NCI-H1092 (cell line): ENCODE measurements at places on chromosomes 1 and 21.

DNA sequence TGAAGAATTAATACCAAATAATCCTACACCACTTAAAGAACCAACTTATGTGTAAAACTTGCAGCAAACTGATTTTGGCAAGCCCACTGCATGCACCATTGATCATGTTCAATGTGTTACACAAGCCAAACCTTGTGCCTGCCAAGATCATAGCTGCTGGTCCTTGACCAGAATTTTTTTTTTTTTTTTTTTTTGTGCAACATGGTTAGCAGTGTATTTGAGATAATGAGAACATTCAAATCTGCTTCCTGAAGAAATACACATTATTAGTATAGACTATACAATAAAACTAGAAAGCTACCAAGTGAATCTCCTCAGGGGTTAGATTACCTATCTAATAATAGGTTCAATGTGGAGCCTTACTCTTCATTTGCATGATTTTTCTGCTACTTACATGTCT lies 421.0 kb downstream of the MRPL39 start:
- DNase-seq = no peak

GRCh38 chr1:31476891-31477846 lies 64.2 kb downstream of the SERINC2 start:
- DNase-seq = no peak

- DNase-seq = no peak
These were observed 8.0 kb downstream of the SMAP2 start for GRCh38 chr1:40381268-40382107.

DNA sequence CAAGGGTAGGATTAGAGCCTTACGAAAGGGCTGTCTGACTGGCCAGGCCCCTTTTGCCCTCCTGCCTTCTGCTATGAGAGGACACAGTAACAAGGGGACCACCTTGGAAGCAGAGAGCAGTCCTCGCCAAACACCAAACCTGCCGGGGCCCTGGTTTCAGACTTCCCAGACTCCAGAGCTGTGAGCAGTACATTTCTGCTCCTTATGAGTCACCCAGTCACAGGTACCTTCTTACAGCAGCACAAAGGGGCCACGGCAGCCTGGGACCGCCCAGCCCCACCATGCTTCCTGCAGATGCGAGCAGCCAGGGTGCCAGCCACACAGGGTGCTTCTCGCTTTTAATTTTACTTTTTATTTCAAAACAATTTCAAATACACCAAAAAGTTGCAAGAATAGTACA lies 17.2 kb upstream of the POFUT2 start:
- no peak for DNase-seq

GRCh38 chr1:156025876-156026275 lies 5.1 kb upstream of the SSR2 start:
- DNase-seq = peak; percentile 31

DNA sequence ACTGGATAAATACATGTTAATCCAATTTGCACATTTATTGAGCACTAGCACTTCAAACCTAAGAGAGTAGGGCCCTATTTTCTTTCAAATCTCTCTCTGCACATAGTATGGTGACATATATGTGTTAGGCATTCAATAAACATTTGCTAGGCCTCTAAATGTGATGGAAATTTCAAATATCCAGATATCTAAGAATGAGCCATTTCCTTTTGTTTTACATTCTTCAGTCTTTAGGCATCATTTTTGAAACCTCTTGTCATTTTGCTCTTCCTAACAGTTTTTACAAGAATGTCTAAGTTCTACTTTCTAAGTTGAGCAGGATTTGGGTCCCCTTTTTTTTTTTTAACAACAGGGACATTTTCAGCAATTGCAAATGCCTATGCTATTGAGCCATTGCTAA lies 395.7 kb upstream of the ST6GALNAC5 start:
- no peak for DNase-seq

DNA sequence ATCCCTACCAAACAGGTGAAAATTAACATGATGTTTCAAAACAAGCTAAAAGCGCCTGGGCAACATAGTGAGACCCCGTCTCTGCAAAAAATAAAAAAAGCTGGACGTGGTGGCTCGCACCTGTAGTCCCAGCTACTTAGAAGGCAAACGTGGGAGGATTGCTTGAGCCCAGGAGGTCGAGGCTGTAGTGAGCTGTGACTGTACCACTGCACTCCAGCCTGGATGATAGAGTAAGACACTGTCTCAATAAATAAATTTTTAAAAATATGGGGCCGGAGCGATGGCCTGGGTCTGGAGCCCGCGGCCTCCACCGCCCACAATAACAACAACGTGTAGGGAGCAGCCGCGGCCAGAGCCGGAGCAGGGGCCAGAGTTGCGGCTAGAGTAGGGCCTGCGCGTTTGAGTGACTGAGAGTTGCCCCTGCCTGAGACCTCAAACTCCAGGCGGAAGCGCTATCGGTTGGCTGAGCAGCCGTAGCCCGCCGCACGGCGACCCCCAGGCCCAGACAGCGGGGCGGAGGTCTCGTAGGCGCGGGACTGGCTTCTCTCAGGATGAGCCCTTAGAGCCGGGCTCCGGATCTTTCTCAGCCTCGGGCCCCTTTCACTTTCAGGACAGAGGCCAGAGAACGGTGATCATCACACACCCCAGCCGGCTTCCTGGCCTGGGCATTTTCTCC lies 41.4 kb downstream of the ZMYM1 start:
- no peak for DNase-seq

DNA sequence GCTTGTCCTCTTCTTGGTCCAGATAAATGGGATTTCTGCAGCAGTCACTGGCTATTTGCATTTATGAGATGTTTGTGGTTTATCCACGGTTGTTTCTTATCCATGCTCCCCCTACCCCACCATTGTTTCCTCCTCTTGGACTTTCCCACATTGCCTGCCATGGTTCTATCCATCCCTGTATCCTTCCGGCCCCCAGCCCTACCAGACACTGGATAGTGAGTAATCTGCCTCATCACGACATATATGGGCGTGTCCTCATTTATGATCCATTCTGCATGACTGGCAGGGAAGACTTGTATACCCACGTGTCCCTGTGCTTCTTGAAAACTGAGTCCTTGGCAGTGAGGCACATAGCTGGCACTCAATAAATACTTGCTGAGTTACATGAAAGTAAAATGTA lies 40.1 kb downstream of the CACNA1S start:
- no peak for DNase-seq

DNA sequence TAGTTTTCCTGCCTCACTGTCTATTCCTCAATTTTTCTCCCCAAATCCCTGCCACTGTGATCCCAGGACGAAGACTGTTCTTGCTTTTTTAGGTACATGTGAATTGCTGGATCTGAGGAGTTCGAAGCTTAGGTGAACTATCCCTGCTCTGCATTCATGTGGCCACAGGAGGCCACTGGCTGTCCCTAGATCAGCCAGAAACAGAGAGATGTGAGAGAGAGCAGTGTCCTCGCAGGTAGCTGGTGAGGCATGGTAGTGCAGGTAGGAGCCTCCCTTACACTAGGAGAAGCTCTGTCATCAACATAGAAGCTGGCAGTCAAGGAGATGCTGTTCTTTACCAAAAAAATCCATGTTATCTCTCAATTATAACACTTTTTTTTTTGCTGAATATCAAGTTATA lies 71.5 kb downstream of the USP24 start:
- no peak for DNase-seq

GRCh38 chr1:56132520-56132919 lies 446.8 kb downstream of the PLPP3 start:
- no peak for DNase-seq

- DNase-seq = no peak
These were observed 458.3 kb upstream of the ADAMTS5 start for GRCh38 chr21:27425172-27425571.

GRCh38 chr21:18354947-18355346 lies 48.6 kb downstream of the TMPRSS15 start:
- DNase-seq = no peak

DNA sequence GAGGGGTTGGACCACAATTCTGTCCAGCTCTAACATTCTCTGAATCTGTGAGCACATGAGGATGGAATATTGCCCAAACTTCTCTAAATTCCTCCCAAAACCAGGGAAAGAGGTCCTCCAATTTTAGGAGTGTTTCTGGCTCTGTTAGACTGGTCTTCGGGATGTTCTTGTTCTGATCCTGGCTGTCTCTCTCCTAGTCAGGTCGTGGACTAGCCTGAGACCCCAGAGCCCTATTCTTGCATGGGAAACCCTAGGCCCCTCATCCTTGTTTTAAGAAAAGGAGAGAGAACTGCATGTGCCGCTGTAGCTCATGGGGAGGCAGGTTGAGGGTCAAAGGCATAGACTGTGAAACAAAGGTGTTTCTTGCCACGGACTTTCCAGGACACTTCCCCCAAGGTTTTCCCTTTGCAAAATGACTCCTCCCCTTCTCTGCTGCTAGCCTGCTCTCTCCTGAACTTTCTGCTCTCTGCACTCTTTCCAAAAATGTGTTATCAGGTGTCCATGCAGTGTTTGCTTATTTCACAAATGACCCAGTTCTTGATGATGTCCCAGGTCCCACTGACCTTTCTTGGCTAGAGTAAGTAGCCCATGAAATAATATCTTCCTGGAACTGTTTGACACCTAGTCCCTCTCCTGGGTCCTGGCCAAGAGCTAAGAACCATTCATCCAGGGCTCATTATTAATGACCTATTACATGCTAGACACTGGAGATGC lies 29.3 kb upstream of the RD3 start:
- no peak for DNase-seq

GRCh38 chr1:205775717-205776056 lies 405 bp upstream of the RAB29 start:
- DNase-seq = no peak

DNA sequence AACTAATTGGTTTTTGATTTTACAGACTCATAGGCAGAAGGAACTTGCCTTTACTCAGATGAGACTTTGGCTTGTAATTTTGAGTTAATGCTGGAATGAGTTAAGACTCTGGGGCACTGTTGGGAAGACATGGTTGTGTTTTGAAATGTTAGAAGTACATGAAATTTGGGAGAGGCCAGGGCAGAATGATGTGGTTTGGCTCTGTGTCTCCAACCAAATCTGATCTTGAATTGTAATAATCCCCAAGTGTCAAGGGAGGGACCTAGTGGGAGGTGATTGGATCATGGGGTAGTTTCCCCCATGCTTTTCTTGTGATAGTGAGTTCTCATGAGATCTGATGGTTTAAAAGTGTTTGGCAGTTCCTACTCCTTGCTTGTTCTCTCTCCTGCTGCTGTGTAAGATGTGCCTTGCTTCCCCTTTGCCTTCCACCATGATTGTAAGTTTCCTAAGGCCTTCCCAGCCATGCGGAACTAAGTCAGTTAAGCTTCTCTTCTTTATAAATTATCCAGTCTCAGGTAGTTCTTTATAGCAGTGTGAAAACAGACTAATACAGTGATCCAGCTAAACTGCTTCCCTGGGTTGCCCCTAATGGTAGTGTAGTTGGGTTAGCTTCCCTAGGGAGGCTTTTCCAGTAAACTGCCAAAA lies 10.2 kb downstream of the CPT2 start:
- no peak for DNase-seq

DNA sequence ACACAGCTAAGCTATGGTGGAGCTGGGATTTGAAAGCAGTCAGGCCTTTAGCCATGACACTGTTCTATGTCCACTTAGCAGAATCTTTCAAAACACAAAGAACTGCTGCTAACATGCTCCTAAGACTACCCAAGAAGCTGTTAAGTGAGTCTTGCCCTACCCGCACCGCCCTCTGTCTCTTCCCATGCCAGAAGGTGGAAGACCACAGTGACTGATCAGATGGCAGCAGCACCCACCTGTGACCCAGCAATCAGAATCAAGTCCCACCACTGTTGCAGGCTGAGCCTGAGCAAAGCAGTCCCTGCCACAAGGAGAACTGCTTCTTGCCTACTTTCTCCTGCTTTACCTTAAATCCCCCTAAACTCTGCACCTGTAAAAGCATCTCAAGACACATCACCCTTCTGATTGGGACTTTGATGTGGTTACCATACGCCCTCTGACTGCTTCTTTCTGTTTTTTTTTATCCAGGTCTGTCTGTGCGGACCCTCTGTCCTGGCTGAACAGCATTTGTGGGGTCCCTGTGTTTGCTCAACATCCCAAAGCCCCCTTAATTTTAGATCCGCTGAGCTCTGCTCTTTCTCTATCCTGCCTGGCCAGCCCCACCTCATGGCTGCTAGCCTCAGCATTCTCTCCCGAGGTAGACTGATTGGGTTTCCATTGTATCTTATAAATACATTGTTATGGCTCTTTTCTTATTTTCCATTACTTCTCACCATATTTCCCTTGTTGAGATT lies 16.0 kb downstream of the IRF2BP2 start:
- DNase-seq = no peak

DNA sequence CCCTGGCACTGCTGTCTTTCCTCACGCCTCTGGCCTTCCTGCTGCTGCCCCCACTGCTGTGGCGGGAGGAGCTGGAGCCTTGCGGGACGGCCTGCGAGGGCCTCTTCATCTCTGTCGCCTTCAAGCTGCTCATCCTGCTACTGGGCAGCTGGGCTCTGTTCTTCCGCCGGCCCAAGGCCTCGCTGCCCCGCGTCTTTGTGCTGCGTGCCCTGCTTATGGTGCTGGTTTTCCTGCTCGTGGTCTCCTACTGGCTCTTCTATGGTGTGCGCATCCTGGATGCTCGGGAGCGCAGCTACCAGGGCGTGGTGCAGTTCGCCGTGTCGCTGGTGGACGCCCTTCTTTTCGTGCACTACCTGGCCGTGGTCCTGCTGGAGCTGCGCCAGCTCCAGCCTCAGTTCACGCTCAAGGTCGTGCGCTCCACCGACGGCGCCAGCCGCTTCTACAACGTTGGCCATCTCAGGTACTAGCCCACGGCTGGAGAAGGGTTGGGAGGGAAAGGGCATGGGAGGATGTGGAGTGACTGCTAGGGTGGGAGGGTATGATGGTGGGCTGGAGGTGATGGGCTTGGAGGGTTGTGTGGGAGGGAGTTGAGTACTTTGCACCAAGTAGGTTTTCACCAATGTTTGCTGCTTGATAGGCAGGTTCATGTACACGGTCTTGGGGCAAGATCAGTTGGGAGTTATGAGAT lies 18.9 kb downstream of the VANGL2 start:
- DNase-seq = no peak

GRCh38 chr1:59898927-59899326 lies 27.6 kb downstream of the CYP2J2 start:
- no peak for DNase-seq

GRCh38 chr1:88451856-88452255 lies 232.2 kb upstream of the PKN2 start:
- no peak for DNase-seq

DNA sequence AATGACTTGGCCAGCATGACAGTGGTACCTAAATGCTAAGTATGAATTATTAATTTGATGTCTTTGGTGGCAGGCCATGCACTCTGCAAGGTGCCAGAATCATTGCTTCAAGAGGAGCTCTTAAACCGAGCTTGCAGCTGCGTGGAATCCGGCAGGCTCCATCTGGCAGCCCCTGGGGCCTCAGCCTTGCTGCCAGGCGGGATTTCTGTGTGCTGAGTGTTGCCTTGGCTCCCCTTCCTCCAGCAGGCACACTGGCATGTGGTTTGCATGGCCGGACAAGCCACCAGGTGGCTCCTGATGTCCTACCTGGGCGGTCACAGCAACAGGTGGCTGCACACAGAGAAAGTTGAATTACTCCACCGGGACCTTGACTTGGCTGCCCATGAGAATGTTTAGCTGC lies 155.4 kb downstream of the URB2 start:
- peak; percentile 92 for DNase-seq
